PC-9 (cell line): ENCODE measurements at places on chromosomes 13 and 19. TPM values are rescaled to one million over a fixed set of nuclear protein-coding genes. Genes with fewer than 3 reads are reported as not detected.

Gene ACP5
- total RNA-seq: 3.5 and 6.6 TPM in 2 replicates

Gene RFPL4AL1
- total RNA-seq: not detected in 2 replicates

Gene TUBB4A
- not detected in 2 replicates for total RNA-seq

Gene GRIK5
- total RNA-seq: 0.96 and 1.1 TPM in 2 replicates

Gene SSC5D
- total RNA-seq: 3.9 and 4.8 TPM in 2 replicates

Gene NEK5
- total RNA-seq: not detected in 2 replicates

Gene CYP4F11
- total RNA-seq: 152 and 187 TPM in 2 replicates

Gene ZNF699
- total RNA-seq: 2.2 and 2.6 TPM in 2 replicates

Gene CEACAM20
- not detected in 2 replicates for total RNA-seq

Gene CEACAM8
- not detected in 2 replicates for total RNA-seq

- H3K4me3 ChIP-seq: no peak overlapping the region
- 0 out of 2 replicates have a peak, but pooled peaks cover 4% of the 10 kb centered on the region for H3K4me1 ChIP-seq
- H3K27ac ChIP-seq: no peak overlapping the region
- no peaks in the 10 kb centered on the region for H3K36me3 ChIP-seq
- DNase-seq: no peak
Observed at GRCh38 chr13:50513300-50513877, 330.1 kb downstream of the DLEU7 start.

DNA sequence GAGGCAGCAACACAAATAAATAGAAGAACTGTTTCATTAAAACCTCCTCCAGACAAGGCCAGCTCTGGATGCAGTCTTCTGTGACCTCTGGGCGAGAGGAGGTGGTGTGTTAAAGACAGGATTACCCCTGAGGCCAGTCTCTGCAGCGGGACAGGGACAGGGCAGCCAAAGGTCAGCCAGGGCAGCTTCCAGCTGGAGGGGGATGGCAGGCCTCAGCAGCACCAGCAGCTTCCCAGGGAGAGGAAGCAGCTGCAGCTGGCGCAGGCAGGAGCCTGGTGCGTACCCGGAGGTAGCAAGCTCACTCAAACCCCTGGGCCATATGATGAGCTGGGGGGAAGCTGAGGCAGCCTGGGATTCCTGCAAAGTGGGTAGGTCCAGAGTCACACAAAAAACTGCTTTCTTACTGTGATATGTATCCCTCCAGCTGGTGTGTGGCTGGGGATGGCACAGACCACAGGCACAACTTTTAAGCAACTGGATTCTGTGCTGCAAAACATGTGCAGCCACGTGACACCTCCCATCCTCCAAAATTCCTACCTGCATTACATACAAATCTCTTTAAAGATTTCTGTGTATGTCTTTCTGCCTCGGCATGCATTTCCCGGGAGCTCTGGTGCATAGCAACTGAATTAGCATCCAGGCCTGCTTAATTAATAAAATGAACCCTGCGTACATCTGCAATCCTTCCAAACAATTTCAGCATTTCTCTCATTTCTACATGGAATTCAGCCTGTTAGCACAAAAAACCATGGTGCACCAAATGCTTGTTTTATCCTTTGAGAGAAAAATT lies 238.3 kb upstream of the MAB21L1 start:
- H3K27me3 ChIP-seq: no peaks in the 10 kb centered on the region
- H3K27ac ChIP-seq: peak overlapping the region; percentile 47
- no peaks in the 10 kb centered on the region for H3K36me3 ChIP-seq
- no peak overlapping the region for H3K4me3 ChIP-seq

GRCh38 chr13:37869756-37870488 lies at the start of gene TRPC4:
Gene TRPC4 (minus strand): TSS chr13:37869772. CDS start chr13:37783333, 86,439 bp downstream.
- H3K27me3 ChIP-seq: no peaks in the 10 kb centered on the region
- peak within 1 kb of the TSS; percentile 63 for H3K4me3 ChIP-seq
- H3K36me3 ChIP-seq: no peaks in the 10 kb centered on the region
- DNase-seq: peak; percentile 48
- H3K4me1 ChIP-seq: peaks cover 12% of the 10 kb centered on the region
- H3K27ac ChIP-seq: no peak within 1 kb of the TSS

- H3K36me3 ChIP-seq: no peaks in the 10 kb centered on the region
- H3K4me3 ChIP-seq: no peak overlapping the region
Observed at GRCh38 chr13:79290595-79291244, 115.3 kb downstream of the RBM26 start.

GRCh38 chr19:3403489-3404323 lies 37.3 kb downstream of the NFIC start:
- no peaks in the 10 kb centered on the region for H3K36me3 ChIP-seq
- no peak for DNase-seq
- no peaks in the 10 kb centered on the region for H3K27me3 ChIP-seq

DNA sequence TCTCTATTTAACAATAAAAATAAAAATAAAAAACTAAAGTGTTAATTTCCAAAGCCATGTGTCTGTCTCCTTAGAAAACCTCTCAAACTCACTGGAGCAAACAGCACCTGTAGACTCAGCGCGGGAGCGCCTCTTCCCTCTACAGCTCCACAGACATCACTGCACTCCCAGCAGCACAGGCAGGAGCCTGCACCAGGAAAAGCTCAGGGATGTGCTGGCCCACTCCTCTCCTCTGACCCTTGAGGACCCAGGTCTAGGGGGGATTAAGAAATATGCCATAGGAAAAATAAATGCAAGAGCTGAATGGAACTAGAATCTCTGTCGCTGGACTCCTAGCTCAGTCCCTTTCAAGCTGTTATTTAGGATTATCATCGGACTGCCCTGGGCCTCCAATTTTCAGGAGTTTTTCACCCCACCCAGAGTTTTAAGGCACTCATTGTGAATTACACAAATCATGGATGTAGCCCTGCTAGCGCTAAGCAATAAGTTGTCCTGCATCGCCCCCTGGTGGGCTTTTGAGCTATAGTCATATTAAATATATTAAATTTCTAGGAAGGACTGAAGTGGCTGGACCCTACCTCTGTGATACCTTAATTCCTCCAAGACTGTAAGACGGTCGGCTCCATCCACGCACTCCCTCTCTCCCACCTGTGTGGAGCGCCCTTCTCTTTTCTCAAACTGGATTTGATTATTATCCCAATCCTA lies 333.9 kb downstream of the UQCRFS1 start:
- no peak overlapping the region for H3K4me3 ChIP-seq
- no peaks in the 10 kb centered on the region for H3K4me1 ChIP-seq
- no peaks in the 10 kb centered on the region for H3K36me3 ChIP-seq
- no peak overlapping the region for H3K27ac ChIP-seq
- DNase-seq: no peak

DNA sequence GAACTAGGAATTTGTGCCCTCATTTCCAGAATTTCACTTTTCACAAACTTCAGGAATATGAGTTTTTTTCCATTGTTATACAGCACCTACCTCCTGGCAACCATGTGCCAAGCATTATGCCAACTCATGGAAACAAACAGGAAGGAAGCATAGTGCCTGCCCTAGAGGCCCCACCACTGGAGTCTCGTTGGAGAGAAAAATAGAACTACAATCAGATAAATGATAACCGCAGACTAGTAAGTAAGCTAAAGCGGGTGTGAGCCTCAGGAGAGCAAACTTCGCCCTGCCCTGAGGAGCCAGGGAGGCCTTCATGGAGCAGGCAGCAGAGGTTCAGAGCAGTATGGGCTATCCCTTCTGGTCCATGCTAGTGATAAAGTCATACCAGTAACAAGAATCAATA lies 75.9 kb downstream of the FRY start:
- DNase-seq: no peak
- no peak overlapping the region for H3K4me3 ChIP-seq
- no peak overlapping the region for H3K27ac ChIP-seq
- H3K36me3 ChIP-seq: no peaks in the 10 kb centered on the region

GRCh38 chr13:26786651-26787295 lies 26.2 kb upstream of the GPR12 start:
- no peaks in the 10 kb centered on the region for H3K4me1 ChIP-seq
- H3K36me3 ChIP-seq: no peaks in the 10 kb centered on the region
- DNase-seq: no peak

DNA sequence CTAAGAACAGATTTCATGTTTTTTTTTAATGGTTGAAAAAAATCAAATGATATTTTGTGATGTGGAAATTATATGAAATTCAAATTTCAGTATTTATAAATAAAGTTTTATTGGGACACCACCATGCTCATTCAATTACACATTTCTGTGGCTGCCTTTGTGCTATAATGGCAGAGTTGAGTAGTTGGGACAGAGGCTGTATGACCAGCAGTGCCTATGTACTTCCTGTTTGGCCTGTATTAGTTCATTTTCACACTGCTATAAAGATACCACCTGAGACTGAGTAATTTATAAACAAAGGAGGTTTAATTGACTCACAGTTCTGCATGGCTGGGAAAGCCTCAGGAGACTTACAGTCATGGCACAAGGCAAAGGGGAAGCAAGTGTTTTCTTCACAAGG lies 33.6 kb downstream of the AKAP11 start:
- no peak for DNase-seq
- peaks cover 16% of the 10 kb centered on the region for H3K36me3 ChIP-seq
- H3K4me3 ChIP-seq: no peak overlapping the region
- no peak overlapping the region for H3K27ac ChIP-seq
- no peaks in the 10 kb centered on the region for H3K4me1 ChIP-seq
- no peaks in the 10 kb centered on the region for H3K27me3 ChIP-seq

- H3K36me3 ChIP-seq: no peaks in the 10 kb centered on the region
- H3K27ac ChIP-seq: no peak overlapping the region
Observed at GRCh38 chr19:5293612-5294378, 46.8 kb downstream of the PTPRS start.

- H3K36me3 ChIP-seq: no peaks in the 10 kb centered on the region
- H3K27ac ChIP-seq: no peak overlapping the region
- H3K27me3 ChIP-seq: no peaks in the 10 kb centered on the region
- DNase-seq: peak; percentile 46
Observed at GRCh38 chr13:95536632-95537241, 15.8 kb upstream of the CLDN10 start.

DNA sequence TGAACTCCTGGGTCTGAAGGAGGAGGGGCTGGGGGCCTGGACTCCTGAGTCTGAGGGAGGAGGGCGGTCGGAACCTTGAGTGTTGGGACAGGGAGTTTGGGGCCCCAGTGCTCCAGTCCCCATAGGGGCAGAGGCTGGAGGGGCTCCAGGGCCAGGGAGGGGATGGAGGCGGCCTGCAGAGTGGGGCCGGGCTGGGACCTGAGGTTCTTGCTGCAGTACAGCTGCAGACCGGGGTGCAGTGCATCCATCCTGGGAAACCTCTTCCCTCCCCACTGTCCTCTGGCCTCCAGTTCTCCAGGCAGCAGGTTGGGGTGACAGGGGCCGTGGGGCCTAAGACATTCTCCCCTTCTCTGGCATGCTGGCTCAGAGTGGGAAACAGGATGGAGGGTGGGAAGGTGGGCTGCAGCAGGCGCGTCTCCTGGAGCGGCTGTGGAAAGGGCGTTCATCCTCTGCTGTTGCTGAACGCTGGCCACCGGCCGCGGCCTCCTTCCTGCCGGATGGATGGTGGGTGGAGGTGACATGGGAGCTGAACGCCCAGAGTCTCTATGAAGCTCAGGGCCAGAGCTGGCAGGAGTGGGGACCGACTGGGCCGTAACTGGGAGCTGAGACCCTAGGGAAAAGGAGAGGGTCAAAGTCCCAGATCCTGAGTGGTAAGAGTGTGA lies 1.6 kb downstream of the BRSK1 start:
- no peak for DNase-seq
- H3K36me3 ChIP-seq: no peaks in the 10 kb centered on the region
- peaks cover 4% of the 10 kb centered on the region; the same call in 1 of the 2 replicates for H3K27me3 ChIP-seq
- no peaks in the 10 kb centered on the region for H3K4me1 ChIP-seq

DNA sequence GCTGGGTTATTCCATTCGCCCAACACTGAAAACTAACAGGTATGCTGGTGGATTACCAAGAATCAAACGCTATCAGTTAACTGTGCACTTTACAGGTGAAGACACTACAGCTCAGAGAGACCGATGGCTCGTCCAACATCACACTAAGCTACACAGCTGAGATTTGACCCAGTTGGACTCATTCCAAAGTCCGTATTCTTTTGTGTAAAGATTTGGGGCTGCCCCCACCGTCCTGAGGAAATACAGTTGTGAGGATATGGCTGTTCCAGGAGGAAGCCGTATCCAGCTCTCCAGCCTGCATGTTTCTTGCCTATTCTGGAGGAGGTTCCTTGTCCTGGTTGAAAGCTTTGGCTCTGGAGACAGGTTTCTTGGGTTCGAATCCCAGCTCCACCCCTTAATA lies 4.2 kb downstream of the ZSCAN5A start:
- peaks cover 7% of the 10 kb centered on the region for H3K4me1 ChIP-seq
- H3K27me3 ChIP-seq: no peaks in the 10 kb centered on the region
- no peak for DNase-seq
- H3K4me3 ChIP-seq: no peak overlapping the region

DNA sequence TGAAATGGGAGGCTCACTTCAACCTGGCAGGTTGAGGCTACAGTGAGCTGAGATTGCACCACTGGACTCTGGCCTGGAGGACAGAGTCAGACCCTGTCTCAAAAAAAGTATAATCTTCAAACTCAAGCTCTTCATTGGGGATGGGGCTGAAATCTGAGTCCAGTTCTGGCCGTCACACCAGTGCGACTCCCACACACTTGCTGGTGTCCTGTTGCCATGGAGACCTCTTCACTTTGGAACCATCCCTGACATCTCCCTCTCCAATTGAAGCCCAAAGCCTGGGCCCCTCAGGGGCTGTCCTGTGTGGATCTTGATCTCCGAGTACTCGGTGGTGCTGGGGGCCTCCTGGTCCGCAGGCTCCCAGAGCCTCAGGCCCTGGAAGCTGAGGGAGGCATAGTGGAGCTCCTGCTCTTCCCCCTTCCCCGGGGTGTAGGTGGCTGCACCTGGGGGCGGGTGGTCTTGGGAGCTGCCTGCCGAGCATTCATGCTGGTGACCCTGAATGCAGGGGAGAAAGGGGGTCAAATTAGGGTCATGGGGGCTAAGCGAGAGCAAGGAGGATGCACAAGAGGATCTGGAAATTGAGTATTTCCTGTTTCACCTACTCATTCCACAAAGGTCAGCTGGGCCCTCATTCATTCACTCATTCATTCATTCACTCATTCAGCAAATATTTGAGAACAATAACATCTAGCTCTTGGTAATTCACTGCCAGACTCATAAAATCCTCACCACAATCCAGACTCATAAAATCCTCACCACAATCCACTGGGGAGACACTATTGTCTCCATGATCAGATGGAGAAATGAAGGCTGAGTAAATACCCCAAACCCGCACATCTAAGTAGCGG lies 11.0 kb downstream of the SIGLEC11 start:
- no peak overlapping the region for H3K4me3 ChIP-seq
- H3K27ac ChIP-seq: no peak overlapping the region
- H3K4me1 ChIP-seq: peaks cover 23% of the 10 kb centered on the region
- no peak for DNase-seq
- peaks cover 11% of the 10 kb centered on the region; the same call in 1 of the 2 replicates for H3K27me3 ChIP-seq
- no peaks in the 10 kb centered on the region for H3K36me3 ChIP-seq

- no peak for DNase-seq
- H3K36me3 ChIP-seq: no peaks in the 10 kb centered on the region
- H3K27ac ChIP-seq: no peak overlapping the region
- H3K27me3 ChIP-seq: peaks cover 85% of the 10 kb centered on the region
Observed at GRCh38 chr13:111893607-111894443, 173.1 kb upstream of the SOX1 start.

DNA sequence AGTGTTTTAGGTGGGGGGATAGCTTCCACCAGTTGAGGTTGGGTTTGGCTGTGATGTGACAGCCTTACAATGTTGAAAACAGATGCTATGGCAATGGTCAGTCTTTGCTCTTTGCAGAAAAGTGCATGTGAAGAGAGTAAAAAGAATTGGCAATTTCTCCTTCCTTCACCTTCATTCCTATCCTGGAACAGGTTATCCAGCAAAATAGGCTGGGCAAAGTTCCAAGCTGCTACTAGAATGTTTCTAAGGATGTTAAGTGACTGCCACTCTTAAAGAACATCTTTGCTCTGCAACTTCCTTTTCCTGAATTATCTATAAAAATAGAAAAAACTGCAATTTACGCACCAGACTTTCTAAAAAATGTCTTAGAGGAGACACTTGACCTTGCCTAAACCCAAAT lies 50.1 kb upstream of the MYCBP2 start:
- H3K27me3 ChIP-seq: no peaks in the 10 kb centered on the region
- no peak overlapping the region for H3K27ac ChIP-seq
- no peak for DNase-seq
- no peaks in the 10 kb centered on the region for H3K4me1 ChIP-seq
